RWPE2 (cell line): ENCODE measurements at places on chromosomes 5 and 9.

DNA sequence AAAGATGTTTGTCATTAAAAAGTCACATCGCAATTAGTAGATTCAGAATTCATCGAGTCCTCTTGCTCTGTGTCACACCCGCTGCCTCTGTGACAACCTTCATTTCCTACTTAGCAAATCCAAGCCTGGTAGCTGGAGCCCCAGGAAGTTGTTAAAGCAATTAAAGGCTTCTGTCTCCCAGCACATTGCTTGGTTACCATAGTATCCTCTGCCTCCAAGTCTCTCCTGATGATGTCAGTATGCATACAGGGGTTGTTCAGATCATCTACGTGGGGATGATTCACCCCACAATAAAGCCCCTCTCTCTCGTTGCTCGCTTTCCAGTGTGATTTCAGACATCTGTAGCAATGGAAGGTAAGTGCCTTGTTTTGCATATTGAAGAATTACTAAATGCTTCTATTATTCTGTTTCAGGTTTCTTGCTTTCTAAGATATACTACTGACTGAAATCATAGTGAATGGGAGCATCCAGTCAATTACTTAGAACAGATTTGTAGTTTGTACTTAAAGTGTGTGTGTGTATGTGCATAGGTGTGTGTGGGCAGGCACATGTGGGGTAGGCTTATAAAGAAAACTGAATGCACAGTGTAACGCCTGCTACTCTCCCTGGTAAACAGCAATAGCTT, 52.9 kb downstream of the PAM start:
- no peak for DNase-seq

DNA sequence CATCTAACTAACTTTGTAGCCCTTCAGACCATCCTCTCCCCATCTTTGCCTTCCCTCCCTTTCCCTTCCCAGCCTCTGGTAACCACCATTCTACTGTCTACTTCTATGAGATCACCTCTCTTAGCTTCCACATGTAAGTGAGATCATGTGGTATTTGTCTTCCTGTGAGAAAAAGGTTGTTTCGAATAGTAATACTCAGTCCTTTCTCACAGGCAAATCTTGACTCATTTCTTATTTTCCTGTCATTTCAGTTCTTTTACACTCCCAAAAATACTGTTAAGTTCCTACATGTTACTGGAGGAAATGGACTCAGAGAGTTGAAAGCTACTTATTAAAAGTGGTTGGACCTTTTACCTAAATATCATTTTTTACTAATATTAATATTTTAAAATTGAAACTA, 82.1 kb downstream of the SLF1 start:
- no peak for DNase-seq

DNA sequence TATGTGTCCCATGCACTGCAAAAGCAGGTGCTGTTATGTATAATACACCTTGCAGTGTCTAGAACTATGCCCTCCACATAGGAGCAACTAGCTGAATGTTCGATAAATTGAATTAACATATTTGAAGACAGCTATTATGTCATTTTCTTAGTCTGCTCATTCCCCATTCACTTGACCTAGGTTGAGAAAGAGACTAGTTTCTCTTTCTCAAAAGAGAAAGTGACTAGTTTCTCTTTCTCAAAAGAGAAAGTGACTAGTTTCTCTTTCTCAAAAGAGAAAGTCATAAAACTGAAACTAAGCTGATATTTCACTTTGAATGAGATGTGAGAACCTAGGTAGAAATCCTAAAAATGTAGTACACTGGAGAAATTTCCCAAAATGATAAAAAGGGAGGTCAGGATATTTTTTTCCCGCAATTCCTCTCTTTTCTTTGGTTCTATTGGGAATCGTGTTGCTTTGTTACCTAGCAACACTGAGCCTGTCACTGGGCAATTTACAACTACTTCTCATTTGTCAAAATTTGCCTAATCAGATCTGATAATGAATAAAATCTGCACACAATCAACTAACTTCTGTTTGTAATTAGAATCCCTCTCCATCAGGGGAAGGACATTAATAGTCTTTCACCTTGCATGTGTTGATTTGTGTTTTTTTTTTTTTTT, 132.0 kb upstream of the GRIA1 start:
- DNase-seq = no peak

GRCh38 chr9:127937056-127937387, 632 bp downstream of the DPM2 start:
- no peak for DNase-seq

DNA sequence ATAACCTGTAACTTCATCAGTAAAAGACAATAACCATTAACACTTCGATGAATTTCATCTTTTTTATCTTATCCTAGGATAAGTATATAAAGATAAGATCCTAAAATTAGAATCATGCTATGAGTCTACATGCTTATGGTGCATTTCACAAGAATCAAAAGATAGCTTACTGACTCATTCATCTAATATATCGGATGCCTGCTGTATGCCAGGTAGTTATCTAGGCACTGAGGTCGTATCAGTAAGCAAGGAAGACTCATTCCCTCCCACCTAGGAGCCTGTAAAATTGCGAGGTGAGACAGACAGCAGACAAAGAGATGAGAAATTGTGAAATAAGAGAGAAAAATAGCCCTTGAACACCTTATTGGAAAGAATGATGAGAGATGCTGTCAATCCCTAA, 240.6 kb upstream of the ADAMTSL1 start:
- DNase-seq = no peak

- no peak for DNase-seq
Measured at GRCh38 chr5:39943811-39944210, 519.0 kb upstream of the DAB2 start.

DNA sequence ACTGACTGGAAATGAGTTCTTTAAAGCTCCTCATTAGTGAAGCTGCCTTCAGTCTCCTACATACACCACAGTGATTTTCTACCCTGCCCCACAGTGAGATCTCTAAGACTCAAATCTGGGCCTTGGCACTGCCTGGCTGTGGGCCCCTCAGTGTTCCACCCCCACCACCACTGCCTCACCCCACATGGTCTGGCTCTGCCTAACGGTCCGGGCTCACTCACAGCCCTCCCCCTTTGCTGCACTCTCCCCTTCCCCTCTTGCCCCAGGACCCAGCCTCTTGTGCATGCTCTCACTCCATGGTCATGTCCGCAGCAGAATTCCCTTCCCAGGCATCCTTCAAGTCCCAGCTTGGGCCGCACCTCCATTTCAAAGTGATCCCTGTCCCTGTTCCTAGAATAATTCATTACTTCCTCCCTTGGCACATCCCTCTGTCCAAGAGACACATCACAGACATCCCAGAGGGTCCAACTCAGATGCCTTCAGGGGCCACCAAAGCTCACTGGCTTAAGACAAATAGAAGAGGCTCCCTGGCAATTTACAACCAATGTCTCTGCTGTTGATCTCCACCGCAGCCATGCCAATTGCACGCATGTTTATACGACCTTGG, 56.7 kb downstream of the HRH2 start:
- DNase-seq = peak; percentile 46

DNA sequence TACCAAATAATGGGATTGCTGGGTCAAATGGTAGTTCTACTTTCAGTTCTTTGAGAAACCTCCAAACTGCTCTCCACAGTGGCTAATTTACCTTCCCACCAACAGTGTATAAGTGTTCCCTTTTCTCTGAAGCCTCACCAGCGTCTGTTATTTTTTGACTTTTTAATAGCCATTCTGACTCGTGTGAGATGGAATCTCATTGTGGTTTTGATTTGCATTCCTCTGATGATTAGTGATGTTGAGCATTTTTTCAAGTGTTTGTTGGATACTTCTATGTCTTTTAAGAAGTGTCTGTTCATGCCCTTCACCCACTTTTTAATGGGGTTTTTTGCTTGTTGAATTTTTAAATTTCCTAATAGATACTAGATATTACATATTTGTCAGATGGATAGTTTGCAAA, 28.4 kb upstream of the SUSD1 start:
- no peak for DNase-seq

- peak; percentile 48 for DNase-seq
Measured at GRCh38 chr9:127806871-127807270, 4.2 kb downstream of the FPGS start.

- no peak for DNase-seq
Measured at GRCh38 chr5:57033503-57033902, 81.6 kb upstream of the MIER3 start.

- no peak for DNase-seq
Measured at GRCh38 chr9:20760246-20760891, 76.3 kb downstream of the FOCAD start.

DNA sequence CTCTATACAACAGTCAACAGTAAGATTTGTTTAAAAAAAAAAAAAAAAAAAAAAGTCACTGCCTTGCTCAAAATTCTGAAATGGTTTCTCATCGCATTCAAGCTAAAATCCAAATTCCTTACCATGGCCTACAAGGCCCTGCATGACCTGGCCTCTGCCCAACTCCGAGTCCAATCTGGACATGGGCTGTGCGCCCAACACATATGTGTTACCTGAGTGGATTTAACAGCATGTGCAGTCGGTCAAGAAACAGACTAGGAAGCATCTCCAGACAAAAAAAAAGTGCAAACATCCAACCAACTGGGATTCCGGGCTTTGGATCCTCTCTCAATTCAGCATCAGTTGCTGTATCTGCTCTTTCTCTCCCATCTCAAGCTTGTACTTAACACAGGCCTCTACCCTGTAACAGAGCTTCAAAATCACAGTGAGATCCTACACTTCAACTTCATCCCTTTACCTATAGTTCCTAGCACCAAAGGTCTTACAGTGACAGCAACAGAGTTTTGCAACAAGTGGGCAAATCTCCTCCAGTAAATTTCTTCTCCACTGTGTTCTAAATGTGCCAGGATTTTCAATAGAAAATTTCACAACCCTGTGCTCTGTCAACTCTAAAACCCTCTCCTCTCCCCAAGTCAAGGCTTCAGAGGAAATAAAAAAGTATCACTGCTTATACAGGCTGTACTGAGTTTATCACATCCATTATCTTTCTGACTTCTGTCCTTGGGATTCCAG, 19.6 kb downstream of the ZNF608 start:
- DNase-seq = no peak

DNA sequence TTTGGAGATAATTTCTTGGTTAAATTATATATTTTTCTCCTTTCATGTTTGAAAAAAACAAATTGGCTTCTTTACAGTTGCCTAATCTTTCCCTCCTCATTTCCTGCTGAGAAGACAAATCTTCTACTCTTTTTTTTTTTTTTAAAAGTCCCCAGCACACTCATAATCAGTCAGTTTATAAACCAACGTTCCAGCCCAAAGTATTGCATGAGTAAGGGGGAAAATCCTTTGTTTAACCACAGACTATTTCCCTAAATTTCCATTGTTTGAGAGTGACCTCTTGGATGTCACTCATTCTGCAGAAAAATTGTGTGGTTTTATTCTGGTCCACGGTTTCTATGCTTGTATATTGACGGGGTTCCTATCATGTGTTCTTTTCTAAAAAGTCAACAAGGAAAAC, 55.1 kb upstream of the TLR4 start:
- DNase-seq = no peak

- DNase-seq = no peak
Measured at GRCh38 chr9:123964761-123965160, 34.8 kb upstream of the DENND1A start.

GRCh38 chr5:8317335-8317734, 448.4 kb downstream of the MTRR start:
- no peak for DNase-seq

GRCh38 chr5:134099288-134099872, 15.1 kb upstream of the TCF7 start:
- DNase-seq = no peak

DNA sequence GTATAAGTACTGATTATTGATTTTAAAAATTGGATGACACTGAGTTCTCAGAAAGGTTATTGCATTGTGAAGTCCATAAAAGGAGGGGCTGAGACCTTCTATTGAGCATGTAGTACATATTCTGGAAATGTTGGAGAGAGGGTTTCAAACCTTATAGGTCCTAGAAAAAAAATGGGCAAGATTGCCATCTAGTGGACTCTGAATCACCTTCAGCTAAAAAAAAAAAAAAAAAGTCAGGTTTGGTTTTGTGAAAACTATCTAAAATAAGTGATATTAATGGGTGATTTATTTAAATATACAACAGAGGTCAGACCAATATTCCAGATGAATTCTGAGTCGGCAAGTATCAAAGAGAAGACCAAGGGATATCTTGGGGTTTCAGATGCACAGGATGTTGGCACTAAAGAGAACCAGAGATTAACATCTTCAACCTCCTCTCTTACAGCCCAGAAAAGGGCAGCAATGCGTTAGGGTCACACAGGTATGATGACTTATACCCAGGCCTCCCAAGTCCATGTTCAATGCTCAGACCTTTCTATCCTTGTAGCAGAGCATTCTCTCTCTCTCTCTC, 109.8 kb upstream of the NMUR2 start:
- no peak for DNase-seq

GRCh38 chr9:77954666-77955015, 77.0 kb downstream of the GNAQ start:
- no peak for DNase-seq

DNA sequence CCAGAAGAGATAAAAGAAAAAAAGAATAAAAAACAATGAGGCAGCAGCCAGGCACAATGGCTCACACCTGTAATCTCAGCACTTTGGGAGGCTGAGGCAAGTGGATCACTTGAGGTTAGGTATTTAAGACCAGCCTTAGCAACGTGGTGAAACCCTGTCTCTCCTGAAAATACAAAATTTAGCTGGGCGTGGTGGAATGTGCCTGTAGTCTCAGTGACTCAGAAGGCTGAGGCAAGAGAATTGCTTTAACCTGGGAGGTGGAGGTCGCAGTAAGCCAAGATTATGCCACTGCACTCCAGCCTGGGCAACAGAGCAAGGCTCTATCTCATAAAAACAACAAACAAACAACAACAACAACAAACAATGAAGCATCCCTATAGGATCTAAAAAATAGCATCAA, 121.5 kb downstream of the HMHB1 start:
- no peak for DNase-seq

GRCh38 chr5:157915638-157916037, 56.7 kb upstream of the CLINT1 start:
- no peak for DNase-seq

- DNase-seq = no peak
Measured at GRCh38 chr9:29575219-29575618, 2001.9 kb upstream of the C9orf72 start.

DNA sequence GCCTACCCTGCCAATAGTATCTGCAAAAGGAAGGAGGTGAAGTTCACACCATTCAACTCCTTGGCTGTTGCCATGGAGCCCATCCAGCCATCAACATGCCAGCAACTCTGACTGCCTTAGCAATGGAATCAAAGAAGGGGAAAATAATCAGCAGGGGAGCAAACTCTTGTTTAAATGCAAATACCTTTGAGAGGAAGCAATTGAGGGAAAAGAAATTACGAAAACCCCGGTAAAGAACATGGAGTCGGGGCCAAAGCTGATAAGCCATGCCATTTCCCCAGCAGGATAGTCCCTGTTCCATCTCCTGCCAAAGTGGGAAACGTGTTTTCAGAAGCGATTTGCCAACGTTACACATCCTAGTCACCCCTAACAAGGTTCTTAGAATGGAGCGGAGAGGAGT, 69.0 kb downstream of the MFAP3 start:
- no peak for DNase-seq

GRCh38 chr9:121156263-121156731, 45.4 kb downstream of the RAB14 start:
- no peak for DNase-seq

GRCh38 chr5:180847026-180847425, 14.1 kb downstream of the ZFP62 start:
- DNase-seq = no peak
